Stimulated activated CD4-positive, alpha-beta T cell treated with anti-CD3 and anti-CD28 coated beads, Interleukin-15, amount 100 ng/mL, for 1 hour (primary cell): ENCODE measurements at places on chromosomes 6 and 20.

GRCh38 chr6:27279513-27280063 is 32.1 kb downstream of the PRSS16 start:
- no peak for DNase-seq

DNA sequence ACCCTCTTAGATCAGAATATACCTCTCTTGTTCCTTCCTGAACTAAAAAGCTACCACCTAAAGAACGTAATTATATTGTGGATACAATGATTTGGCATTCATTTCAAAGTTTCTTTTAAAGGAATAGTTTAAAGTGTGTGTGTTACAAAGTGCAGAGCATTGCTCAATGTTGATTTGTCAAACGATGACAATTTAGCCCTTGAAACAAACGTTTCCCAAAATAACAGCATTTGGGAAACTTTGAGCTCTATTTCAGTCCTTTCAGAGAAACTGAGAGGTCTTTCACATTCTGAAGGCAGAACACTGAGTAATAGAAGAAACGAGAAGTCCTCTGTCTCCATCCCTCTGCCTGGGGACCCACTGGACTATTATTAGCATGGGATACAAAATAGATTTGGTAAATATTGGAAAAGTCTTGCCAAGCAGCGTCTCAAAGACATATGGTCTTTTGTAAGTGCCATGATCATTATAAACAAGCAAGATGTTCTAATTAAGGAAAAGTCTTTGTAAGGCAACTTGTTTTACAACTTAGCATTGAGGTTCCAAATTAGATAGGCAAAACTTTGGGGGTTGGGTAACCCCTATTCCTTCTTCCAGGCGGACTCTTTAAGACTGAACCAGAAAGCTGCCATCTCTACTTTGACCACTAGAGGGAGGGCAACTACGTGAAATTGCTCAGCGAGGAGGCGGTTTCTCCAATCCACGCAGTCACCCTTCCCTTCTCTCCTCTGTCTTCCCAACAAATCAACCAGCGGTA is 208.8 kb downstream of the RNF144B start:
- DNase-seq = no peak

DNA sequence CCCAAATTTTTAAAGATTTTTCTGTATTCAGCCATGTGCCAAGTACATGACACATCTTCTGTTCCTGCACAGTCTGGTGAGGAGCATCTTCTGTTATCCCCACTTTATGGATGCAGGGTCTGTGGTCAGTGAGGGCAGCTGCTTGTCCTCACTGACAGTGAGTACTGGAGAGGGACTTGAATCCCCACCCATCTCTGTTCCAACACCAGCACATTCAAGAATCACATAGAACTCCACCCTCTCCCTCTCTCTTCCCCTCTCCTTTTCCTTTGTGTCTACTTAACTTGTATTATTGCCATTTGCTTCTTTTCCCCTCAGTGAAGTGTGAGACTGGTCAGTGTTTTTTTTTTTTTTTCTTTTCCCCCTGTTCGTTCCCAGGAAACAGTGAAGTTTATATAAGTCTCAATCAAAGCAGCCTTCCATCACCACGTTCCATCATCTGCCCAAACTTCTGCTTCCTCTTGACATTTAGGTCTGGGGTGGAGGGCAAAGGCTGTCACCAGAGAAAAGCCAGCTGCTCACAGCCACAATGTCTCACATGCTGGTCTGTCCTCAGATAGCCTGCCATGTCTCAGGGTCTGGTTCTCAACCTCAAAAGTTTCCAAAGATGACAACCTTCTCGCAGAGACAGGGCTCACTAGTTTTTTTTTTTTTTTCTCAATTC is 110.0 kb upstream of the SSTR4 start:
- no peak for DNase-seq

DNA sequence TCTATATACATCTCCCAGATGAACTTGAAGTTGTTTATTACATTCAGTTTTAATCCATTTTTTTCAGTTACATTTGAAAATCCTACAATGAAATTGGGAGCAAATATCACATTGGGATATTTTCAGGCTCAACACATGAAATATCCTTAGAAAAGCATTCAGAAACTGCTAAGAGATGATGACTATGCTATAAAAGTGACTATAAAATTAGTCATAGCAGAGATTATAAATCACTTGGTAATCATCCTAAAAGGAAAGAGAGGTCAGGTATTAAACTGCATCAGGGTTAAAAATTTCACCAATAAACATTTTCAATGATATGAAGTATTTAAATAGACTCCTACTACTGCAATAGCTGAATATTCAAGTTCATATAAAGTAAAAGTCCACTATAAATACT is 987.7 kb downstream of the GRIK2 start:
- DNase-seq = no peak

GRCh38 chr20:29762620-29763019 is 1494.8 kb upstream of the DEFB115 start:
- no peak for DNase-seq

DNA sequence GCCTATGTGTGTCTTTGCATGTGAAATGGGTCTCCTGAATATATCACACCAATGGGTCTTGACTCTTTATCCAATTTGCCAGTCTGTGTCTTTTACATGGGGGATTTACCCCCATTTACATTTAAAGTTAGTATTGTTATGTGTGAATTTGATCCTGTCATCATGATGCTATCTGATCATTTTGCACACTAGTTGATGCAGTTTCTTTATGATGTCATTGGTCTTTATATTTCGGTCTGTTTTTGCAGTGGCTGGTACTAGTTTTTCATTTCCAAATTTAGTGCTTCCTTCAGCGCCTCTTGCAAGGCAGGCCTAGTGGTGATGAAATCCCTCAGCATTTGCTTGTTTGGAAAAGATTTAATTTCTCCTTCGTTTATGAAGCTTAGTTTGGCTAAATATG is 555.2 kb upstream of the BTBD3 start:
- DNase-seq = no peak

- DNase-seq = no peak
Observed at GRCh38 chr6:34490390-34491090, 24.7 kb downstream of the PACSIN1 start.

GRCh38 chr6:123829302-123829953 is 25.8 kb downstream of the NKAIN2 start:
- DNase-seq = no peak

DNA sequence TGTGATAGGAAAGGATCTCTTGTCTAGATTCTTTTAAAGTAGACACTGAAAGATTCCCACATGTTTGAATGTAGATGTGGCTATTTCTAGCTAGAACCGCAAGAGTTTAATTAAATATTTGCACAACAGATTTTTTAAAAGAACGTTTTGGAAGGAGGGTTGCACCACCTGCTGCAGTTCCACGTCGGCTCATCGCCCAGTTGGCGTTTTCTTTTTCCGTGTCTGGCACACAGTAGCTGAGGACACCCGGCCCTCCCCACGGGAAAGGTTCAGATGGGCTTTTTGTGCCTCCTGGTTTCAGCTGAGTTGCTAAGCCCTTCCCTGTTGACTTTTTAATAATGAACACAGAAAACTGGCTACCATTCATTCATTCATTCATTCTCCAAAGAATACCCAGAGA is 41.8 kb upstream of the DOK5 start:
- no peak for DNase-seq

DNA sequence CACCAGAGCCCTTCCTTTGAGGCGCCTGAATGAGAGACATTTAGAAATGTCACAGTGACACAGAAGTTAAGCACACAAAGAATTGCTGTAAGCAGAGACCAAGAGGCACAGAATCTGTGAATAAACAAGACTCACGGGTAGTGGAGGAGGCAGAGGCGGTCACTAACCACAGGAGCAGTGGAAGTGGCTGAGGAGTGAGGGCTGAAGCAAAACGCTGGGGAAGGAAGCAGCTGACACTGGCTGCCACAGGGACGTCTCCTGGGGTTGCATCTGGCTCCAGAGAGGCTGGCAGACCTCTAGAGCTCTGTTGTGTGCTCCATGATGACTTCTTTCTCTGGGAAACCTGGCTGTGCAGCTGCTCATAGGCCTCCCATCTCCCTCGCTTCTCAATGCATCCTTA is 65.0 kb upstream of the SLC2A12 start:
- no peak for DNase-seq

- peak; percentile 31 for DNase-seq
Observed at GRCh38 chr6:43454696-43455530, 435 bp downstream of the DLK2 start.
